ENCODE measurements at places on chromosomes 12 and 14.

- peak; percentile 40 for DNase-seq
These were observed 6.1 kb upstream of the SYNE3 start for GRCh38 chr14:95522556-95522955.

GRCh38 chr12:1204581-1205121, 213.6 kb downstream of the ERC1 start:
- DNase-seq = peak; percentile 74

GRCh38 chr14:69652942-69653684, 41.7 kb downstream of the SUSD6 start:
- DNase-seq = peak; percentile 82

DNA sequence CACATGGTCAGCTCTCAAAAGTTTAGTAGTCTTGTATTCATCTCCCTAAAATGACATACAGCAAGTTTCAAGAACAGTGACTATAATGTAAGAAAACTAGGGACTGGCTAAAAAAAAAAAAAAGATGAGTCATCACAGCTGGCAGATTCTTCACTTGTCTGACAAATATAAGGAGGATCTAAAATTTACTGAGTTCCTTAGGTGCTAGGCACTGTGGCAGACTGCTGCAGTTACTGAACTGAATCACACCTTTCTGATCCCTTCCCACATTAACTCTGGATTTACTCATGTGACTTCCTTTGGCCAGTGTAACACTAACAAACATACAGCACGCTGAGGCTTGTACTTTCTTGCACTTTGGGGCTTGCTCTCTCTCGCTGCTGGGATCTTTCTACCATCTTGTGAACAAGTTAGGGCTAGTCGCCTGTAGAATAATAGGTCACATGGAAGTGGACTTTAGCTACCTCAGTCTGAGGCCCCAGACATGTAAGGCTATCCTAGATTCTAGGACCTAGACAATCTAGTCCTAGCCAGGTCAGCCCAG, 32.1 kb downstream of the BAZ1A start:
- DNase-seq = peak; percentile 78

- DNase-seq = no peak
These were observed 336.7 kb downstream of the ADGRD1 start for GRCh38 chr12:131290255-131290959.

GRCh38 chr12:95984682-95985081, 11.5 kb downstream of the HAL start:
- no peak for DNase-seq

DNA sequence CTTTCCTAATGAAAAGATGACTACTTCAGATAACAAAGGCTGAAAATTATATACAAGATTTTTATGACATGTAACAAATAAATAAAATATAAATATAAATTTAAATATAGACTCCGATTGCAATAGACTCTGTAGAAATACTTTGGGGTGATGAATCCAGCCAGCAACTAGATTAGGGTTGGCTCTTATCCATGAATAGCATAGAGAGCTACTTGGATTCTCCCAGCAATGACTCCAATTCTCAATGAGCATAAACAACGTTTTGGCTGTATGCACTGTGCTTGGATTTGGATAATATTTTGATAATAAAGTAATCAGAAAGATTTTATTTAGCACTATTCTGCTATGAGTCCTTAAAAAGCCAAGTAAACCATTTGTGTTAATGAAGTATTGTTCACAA, 58.0 kb upstream of the LRFN5 start:
- no peak for DNase-seq

DNA sequence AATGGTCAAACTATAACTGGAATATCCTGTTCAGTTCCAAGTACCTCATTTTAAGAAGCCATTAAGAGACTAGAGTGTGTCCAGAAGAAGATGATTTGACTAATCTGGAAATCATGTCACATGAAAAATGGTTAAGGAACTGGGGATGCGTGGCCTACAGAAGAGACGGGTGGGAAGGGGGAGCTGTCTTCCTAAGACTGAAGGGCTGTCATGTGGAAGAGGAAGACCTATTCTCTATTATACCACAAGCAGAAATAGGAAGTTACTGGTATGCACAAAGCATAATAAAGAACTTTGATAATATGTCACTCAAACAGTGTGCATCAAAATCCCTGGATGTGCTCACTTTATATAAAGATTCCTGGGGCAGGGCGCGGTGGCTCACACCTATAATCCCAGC, 50.3 kb downstream of the HECTD4 start:
- peak; percentile 45 for DNase-seq

GRCh38 chr14:87160989-87161388, 832.0 kb downstream of the GALC start:
- no peak for DNase-seq

DNA sequence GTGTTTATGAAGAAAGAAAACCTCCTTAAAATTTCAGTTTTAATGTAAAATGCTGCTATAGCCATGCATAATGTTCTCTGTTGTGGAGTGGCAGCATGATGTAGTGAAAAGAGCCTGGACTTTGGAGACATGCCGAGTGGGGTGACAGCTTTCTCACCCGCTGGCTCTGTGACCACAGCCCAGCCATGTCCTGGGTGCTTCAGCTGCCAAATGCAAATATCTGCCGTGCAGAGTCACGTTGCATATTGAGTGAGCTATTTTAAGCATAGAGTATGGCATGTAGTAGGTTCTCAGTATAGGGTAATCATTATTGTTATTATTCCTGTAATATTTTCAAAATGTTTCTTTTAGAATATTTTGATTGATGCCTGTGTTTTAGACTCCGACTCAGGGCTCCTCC, 15.5 kb upstream of the TCTN2 start:
- no peak for DNase-seq

DNA sequence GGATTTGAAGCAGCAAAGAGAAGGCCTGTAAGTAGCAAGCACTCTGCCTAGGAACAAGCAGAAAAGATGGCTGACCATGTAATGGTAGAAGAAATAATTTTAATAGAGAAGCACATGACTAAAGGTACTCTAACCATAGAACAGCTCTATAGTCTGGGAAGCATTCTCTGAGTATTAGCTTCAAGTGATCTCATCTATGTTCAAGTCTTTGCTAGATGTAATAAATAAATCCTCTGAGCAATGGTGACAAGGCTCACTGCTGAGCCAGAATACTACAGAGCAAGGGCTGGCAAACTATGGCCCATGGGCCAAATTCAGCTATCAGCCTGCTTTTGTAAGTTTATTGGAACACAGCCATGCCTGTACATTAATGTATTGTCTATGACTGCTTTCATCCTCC, 84.8 kb downstream of the PEBP1 start:
- DNase-seq = no peak

DNA sequence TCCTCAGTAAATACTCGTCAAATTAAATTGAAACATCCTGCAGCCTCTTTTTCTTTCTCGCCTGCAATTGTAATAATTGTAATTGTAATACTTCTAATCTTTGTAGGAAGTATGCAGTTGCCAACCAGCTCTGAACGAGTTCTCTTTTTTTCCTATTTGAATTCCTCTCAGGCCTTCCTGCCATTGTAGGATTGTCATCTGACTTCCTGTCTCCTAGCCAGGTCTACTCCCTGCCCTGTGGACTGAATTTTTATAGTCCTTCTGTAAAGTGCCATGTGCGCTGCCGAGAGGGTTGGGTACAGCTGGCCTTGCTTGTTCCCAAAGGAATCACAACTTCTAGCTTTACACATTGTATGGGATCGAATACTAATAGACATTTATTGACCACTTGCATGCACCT, 183.3 kb downstream of the SSPN start:
- DNase-seq = peak; percentile 14

- DNase-seq = peak; percentile 46
These were observed 109.5 kb upstream of the RAP1B start for GRCh38 chr12:68501226-68501625.

- peak; percentile 39 for DNase-seq
These were observed 120.4 kb upstream of the ATF7IP start for GRCh38 chr12:14244876-14245669.

GRCh38 chr14:65103150-65103760, 938 bp upstream of the MAX start:
- peak; percentile 52 for DNase-seq

DNA sequence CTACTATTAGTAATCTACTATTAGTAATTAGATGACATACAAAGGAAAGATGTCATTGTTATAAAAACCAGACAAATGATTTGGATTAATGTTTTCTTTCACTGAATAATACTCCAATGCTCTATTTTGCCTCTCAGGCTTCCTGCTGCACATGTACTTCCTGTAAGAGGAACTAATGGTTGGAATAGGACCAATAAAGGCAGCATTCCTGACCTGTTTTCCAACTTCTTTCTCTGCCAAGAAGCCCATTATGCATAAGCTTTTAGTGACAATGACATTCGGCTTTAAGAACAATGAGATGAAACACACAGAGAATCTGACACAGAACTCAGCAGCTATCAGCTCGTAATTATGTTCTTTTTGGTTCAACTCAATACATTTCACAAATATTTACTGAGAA, 5.2 kb upstream of the C12orf56 start:
- no peak for DNase-seq

- DNase-seq = no peak
These were observed 16.4 kb upstream of the SRRM4 start for GRCh38 chr12:118964988-118965387.

DNA sequence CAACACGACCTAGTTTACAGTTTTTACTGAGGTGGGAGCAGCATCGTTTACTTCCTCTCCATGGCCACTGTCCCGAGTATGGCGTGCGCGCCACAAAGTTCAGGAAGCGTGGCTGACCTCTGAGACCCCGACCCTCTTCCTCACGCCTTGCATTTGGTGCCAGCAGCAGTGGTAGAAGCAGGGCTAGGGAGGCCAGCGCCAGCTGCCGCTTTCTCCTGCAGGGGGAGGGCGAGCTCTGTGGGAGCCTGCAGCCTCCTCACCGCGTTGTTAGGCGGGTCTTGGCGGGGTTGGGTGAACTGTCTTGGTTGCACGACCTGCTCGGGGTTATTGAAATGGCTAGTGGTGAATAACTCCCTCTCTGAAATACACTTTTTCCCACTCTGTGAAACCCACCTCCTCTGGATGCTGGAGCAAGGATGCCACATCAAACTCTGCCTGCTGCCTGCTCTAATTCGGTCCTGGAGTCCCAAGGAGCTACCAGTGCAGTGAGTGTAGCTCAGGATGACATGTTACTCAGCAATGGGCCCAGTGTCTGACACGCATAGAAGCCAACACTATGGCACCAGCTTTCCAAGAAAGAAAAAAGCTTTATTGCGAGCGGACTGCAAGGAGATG, 22.3 kb upstream of the TDRD9 start:
- DNase-seq = peak; percentile 83

GRCh38 chr12:109097140-109097434, 310 bp upstream of the UNG start:
- DNase-seq = no peak

- no peak for DNase-seq
These were observed 1226.8 kb downstream of the SLC16A7 start for GRCh38 chr12:60822580-60822979.

DNA sequence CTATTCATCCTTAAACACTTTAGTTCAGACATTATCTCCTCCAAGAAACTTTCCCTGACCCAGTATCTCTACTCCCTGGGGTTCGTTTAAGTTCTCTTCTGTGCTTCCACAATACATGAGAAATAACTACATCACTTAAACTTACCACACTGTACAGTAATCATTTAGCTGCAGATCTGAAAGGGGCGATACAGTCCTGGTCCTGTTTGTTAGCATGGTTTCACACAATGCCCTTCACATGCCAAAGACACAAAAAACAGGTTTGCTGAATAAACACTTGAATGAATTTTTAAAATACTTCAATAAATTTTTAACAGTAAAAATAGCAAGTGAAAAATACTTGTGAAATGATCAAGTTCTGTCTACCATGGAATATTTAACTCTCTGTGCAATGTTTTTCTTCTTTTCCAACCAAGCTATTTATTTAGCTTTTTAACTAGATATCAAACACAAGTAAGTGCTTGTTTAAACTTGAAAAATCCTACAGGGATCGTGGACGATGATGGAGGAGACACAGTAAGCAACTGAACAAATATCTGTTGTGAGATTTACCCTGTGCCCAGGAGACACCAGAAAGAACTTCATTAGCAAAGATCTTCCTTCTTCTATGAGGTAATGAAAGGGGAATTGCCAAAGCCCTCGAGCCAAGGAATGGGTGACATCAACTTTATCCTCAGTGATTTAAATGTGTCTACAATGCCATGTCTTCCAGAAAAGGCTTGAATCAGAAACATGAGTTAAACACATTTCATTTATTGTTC, 255.6 kb upstream of the GRIP1 start:
- DNase-seq = no peak

- peak; percentile 77 for DNase-seq
These were observed 6.1 kb upstream of the AMIGO2 start for GRCh38 chr12:47085815-47086252.

DNA sequence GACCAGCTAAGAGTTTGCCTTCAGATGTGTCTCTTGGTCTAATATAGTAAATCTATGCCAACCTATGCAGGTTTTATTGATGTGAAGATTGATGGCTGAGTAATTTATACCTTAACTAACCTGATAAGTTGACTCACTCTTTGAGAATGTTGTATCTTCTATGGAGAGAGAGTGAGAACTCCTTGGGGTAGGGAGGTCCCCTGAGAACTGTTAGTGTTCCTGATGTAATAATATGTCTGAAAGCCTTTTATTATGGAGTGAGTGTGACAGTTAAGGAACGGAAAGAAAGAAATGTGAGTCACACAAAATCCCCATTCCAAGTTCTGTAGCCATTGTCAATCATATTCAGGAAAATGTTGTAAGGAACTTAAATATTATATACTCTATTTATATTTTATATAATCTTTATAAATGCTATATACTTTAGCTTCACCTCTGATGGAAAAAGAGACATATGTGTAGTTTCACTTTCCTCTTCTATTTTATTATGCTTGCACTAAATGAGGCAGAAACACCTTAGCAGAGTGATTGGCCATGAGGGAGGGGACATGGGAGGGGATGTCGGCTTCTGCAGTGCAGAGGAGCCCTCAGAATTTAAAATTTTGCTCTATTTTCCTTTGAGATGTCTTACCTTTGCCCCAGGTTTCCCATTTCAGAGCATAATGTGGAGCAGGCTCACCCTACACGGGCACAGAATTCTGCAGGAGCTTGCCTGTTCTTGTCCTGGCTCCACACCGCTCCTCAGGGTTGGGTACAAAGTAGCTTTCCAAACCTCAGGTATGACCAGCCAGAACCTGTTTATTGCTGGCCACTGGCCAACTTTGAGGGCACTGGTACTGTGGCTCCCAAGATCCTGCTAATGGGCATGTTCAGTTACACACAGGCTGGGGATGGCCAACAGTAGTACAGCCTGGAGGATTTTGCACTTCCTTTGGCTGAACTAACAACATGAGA, 57.7 kb downstream of the ARF6 start:
- no peak for DNase-seq

GRCh38 chr12:14239350-14239934, 126.0 kb upstream of the ATF7IP start:
- peak; percentile 89 for DNase-seq

GRCh38 chr12:28171356-28172060, 18.7 kb upstream of the CCDC91 start:
- DNase-seq = no peak

GRCh38 chr12:113844495-113845210, 121.5 kb downstream of the RBM19 start:
- no peak for DNase-seq

GRCh38 chr14:85573406-85573805, 43.5 kb downstream of the FLRT2 start:
- no peak for DNase-seq

Data from hematopoietic multipotent progenitor cell treated with erythropoietin and hydrocortisone succinate and interleukin-3 and kit ligand, for 4 days (in vitro differentiated cells).